ENCODE measurements at places on chromosomes 3 and 15.

- no peak for DNase-seq
Observed at GRCh38 chr3:36926292-36926897, 18.5 kb downstream of the TRANK1 start.

DNA sequence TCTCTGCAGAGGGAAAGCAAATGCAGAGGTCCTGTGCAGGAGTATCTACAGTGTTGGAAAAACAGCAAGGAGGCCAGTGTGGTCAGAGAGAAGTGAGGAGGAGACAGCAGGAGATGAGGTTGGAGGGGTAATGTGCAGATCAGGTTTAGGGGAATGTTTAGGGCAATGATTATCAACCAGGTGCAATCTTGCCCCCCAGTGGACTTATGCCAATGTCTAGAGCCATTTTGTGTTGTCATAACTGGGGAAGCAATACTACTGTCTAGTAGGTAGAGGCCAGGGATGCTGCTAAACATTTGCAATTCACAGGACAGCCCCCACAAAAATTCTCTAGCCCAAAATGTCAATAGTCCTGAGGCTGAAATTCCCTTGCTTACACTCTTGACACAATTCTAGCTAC is 13.1 kb downstream of the CCDC191 start:
- DNase-seq = no peak

DNA sequence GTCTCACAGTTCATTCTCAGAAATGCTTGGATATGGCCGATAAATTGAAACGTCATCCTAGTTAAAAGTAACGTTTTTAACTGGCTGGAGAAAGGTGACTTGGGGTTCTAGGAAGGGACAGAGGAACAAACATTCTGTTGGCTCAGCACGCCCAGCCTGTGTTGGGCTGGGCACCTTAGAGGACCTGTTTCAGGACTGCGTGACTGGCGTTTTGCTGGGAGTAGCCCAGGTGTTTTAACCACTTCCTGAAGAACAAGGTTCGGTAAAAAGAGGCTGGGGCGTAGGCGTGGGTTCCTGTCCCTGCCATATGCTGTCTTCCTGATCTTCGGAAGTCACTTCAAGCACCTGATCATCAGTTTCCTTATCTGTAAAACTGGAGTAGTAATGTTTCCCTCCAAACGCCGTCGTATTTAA is 1.1 kb upstream of the TLNRD1 start:
- DNase-seq = peak; percentile 77

GRCh38 chr15:29130476-29130875 is 139.1 kb downstream of the NSMCE3 start:
- DNase-seq = no peak

DNA sequence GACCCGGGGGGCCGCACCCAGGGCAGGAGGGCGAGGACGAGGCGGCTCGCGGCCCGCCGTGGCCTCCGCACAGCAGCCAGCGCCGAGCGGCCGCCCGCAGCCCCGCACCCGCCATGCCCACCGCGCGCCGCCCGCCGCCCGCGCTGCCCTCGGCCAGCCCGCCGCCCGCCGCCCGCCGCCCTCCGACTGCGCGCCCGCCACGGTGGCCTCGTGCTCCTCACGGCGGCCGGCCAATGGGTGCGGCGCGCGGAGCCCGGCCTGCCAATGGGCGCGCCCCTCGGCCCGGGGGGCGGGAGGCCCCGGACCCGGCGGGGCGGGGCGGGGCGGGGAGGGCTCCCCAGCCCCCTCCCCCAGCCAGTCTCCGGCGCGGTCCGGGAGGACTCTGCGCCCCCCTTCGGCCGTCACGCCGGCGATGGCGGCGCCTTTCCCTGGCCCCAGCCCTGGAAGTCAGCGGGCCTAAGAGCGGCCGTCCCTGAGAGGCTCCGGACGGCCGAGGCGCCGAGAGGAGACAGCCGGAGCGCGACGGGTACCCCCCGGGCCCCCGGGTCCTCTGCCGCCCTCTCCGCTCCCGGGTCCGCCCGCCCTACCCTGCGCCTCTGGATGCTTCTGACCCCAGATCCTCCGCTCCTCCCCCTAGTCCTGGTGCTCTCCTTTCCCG is at the start of gene NT5DC2:
TSS of gene NT5DC2 (minus strand) at position 235 of the 658 bp plus-strand sequence. CDS start at position 115, 120 bp downstream.
- peak; percentile 67 for DNase-seq

- DNase-seq = peak; percentile 84
Observed at GRCh38 chr15:75452865-75453702, 1.6 kb upstream of the SIN3A start.
